ENCODE measurements at places on chromosomes 6 and 20.

DNA sequence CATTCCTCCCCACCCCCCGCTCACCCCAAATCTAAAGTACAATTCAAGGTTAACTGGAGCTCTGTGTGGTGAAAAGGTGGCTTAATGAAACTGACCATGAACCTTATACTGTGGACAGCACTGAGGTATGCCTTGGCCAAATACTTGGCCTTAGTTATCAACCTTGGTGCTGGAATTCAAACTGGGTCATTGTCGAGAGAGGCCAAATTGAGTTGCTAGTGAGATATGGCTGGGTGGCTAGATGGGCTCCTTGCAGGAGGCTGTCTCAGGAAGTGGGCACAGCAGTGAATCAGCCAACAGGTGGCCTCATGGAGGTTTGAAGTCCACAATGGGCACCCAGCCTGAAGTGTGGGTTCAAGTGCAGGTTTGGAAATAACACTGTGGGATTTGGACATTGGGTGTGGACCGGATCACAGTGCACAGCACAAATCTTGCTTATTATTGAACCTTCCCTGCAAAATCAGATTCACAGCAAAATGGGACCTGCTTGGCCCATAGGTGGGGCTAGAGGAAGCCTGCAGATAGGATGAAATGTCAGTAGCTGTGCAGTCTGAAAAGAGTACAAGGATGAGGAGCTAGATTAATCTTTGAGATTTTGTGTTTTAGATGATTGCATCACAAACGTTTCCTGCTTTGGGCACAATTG lies 5.6 kb upstream of the BTBD3 start:
- no peak for DNase-seq

DNA sequence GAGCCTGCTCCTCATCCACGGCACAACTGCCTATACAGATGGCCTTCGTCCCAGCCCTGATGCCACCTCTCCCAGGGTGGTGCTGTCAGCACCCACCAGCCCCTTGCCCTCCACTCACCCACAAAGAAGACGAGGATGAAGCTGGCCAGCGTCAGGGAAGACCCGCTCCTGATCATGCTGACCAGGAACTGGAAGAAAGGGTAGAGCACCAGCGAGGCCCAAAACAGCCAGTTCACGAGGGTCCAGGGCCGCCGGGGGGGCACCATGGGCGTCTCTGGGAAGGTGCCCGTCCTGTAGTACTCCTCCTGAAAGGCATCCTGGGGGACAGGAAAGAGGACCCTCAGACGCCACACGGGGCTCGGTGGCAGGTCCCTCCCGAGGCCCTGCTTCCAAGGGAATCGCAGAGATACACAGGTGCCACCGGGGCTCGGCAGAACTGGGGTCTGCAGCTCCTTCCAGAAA lies 134.5 kb downstream of the AGPAT4 start:
- no peak for DNase-seq

DNA sequence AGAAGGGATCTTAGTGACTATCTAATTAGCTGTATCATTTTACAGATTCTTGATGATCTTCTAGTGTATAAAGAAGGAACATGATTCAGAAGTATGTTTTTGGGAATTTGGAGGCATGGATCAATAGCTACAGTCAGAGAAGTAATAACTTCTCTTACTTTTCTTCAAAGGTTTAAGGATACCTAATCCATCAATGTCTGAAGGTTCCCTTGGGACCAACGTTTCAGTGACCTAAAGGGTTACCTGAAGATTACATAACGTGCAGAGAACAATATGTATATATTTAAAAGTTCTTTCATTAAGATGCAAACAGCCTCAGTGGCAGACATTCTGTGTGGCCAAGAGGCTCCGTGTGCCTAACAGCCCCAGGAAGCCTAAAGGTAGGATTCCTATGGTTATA lies 3.2 kb downstream of the HDAC2 start:
- DNase-seq = no peak

DNA sequence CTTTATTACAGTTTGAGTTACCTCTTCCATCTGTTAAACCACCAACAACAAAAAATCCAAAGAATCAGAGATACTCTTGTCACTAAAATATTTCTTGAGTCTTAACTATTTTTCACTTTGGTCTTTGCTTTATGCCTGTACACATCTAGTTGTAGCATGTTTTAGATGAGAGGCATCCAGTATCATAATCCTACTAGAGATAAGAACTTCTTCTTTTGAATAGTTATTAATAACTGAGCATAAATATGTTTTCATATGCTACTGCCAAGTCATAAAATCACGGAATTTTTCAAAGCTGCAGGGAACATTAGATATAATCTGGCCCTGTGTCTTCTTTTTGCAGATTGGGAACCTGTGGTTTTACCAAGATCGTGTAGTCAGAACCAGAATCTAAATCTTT lies 55.3 kb downstream of the STK4 start:
- no peak for DNase-seq

DNA sequence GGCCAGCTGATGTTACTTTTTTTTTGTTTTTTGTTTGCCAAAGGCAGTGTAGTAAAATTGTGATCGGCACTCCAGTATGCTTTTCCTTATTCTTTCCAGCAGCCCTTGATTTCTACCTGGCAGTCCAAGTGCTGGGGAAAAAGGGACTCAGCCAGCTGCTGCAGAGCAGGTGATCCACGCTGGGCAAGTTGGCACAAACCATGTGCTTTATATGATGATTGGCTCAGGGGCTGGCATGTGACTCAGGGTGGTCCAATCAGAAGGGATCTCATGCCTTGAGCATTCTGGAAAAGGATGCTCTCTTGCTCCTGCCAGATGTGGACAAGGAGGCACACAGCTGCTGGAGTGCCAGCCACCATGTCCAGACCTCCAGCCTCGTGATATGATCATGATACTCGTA lies 54.5 kb downstream of the SULF2 start:
- DNase-seq = no peak

GRCh38 chr6:42449917-42450476 lies 1.7 kb downstream of the TRERF1 start:
- no peak for DNase-seq

GRCh38 chr20:36819659-36820058 lies 46.1 kb upstream of the DSN1 start:
- no peak for DNase-seq

- DNase-seq = no peak
Measured at GRCh38 chr6:34021554-34022190, 124.2 kb downstream of the GRM4 start.

DNA sequence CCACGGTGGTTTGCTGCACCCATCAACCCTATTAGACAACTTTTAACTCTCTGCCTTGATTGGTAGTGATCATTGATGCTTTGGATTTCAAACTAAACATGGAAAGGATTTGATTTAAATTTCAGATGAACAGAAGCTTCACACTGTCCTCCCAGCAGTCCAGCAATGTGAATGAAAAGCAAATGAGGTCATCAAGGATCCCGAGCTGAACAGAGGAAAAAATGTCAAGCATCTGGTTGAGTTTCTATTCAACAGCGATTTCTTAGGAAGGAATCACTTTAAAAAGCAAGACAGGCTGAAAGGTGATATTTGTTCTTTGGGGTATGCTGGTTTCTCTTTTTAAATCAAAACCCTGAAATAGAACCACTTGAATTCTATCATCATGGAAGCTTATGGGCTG lies 10.6 kb upstream of the SAMD3 start:
- no peak for DNase-seq

- no peak for DNase-seq
Measured at GRCh38 chr20:20083807-20084206, 31.5 kb downstream of the CFAP61 start.

GRCh38 chr6:113057567-113058053 lies 710.5 kb downstream of the RFPL4B start:
- DNase-seq = no peak

Data from stimulated activated CD8-positive, alpha-beta memory T cell treated with anti-CD3 and anti-CD28 coated beads, Interleukin-7, amount 100 ng/mL, for 48 hours (primary cell).